ENCODE measurements at places on chromosomes 3 and 15.

DNA sequence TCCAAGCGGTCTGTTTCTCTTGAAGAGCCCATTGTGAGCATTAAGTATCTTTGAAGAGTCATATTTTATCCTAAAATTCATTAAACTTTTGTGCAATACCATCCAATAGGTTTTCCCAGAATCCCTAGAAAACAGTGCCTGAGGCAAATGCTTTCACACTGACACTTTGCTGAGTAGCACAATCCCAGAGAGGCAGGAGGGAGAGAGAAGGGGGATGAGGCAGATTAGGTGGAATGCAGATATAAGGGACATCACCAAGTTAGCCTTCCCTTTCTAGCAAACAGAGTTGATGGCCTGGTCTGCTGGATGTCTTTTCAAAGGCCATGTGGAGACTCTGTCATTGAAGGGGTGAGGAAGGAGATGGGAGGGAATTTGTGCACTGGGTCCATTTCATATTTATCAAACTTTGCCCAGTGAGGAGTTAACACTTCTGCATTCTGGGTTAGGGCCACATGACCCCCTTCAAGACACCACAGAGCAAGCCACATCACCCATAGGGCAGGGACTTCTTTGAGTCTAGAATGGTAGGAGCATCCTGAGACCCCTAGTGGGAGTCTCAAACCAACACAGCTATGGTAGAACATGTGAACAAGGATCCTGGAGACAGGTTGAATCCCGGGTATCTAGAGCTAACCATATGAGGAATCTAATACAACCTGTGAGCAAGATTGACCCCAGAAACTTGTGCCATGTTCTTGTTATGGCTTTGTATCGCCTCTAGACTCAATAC lies 32.0 kb upstream of the SEMA6D start:
- no peak for DNase-seq

DNA sequence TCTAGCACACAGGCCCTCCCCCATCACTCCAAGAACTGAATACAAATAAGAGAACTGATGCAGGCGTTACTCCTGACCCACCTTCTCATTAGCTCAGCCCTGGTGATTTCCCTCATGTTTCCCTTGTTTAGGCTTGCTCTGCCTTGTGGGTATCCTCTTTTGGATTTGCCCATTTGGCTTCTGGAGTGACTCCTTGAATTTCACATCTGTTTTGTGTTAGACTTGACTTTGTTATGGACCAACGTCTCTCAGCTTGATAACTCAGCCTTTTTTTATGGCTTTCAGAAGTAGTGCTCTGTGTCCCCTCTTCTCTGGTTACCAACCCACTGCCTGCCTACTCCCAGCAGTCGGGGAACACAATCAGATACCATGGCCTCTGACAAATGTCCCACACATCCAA lies 11.3 kb upstream of the TMOD3 start:
- no peak for DNase-seq

DNA sequence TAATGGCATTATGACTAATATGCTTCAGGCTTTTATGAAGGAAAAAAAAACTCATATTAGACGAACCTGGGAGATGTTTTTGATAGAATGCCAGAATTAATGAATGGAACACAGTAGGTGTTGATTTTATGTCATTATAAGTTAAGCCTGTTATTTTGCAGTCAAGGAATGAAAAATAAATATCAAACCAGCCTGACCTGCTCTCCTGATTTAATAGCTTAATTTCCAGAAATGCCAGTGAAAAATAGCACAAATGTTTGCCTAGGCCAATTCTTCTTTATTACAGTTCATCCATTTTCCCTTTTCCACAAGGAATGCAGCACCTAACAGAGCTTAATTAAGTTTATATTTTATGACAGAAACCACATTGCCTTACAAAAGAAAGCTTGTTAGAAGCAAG lies 292.0 kb downstream of the TBL1XR1 start:
- no peak for DNase-seq

DNA sequence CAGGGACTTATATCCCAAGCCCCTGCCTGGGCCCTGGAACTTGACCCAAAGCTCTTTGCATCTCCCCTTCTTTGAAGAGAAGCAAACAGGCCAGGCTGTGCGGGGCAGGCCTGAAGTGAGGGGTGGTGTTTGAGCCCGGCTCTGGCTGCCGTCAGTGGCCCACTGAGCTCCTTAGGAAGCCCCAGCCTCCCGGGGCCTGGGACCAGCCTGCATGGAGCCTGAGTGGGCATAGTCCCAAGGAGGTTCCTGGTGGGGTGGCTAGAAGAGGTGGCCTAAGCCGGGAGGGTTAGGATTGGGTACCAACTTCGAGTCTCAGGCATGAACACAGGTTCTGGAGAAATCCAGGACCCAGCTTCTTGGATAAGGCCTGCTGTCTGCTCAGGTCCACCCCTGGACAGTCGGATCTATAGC lies 6.4 kb downstream of the TMIE start:
- no peak for DNase-seq

- no peak for DNase-seq
Measured at GRCh38 chr3:124731760-124732159, 1.5 kb downstream of the UMPS start.

DNA sequence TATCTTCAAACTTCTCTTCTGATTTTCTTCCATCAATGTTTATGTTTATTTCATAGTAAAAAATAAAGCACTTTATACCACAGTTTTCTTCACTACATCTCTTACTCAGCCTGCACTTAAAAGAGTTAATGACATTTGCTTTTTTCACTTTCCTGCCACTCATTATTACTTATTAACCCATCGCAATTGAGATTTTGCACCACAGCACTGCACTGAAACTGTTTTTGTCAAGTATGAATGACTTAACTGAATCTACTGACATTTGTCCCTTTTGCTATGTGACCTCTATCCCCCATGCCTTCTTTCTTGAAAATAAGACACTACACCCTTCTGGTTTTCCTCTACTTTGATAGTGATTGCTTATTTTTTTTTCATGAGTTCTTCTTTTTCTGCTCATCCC lies 739.7 kb upstream of the DPPA4 start:
- DNase-seq, result no peak

- no peak for DNase-seq
Measured at GRCh38 chr3:52423173-52423572, 21.7 kb downstream of the SEMA3G start.

DNA sequence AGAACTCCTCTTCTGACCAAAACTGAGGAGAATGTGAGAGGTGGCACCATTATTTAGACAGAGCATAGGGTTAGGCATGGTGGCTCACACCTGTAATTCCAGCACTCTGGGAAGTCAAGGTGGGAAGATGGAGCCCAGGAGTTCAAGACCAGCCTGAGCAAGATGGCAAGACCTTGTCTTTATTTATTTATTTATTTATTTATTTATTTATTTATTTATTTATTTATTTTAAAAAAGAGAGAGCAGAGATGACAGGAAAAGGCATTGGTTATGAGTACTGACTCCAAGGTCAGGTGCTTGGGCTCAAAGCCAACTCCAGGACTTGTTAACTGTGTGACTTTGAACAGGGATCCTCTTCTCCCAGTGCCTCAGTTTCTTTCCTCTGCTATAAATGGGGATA lies 217.7 kb downstream of the MEX3B start:
- no peak for DNase-seq

DNA sequence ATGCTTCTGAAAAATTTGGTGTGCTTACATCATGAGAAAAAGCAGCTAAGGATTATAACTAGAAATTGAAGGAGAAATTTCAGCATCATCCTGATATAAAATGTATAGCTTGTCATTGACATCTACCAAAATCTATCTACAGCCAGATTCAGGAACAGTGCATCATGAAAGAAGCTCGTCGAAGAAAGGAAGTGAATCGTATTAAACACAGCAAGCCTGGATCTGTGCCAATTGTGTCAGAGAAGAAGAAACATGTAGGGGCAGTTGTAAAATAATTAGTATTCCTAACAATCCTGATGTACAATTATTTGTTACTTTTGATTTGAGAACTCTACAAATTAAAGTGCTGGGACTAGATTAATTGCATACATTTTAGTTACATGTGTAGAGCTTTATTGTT lies 37.2 kb downstream of the AP4E1 start:
- no peak for DNase-seq

- DNase-seq, result no peak
Measured at GRCh38 chr3:175193815-175194518, 334.8 kb downstream of the NAALADL2 start.

DNA sequence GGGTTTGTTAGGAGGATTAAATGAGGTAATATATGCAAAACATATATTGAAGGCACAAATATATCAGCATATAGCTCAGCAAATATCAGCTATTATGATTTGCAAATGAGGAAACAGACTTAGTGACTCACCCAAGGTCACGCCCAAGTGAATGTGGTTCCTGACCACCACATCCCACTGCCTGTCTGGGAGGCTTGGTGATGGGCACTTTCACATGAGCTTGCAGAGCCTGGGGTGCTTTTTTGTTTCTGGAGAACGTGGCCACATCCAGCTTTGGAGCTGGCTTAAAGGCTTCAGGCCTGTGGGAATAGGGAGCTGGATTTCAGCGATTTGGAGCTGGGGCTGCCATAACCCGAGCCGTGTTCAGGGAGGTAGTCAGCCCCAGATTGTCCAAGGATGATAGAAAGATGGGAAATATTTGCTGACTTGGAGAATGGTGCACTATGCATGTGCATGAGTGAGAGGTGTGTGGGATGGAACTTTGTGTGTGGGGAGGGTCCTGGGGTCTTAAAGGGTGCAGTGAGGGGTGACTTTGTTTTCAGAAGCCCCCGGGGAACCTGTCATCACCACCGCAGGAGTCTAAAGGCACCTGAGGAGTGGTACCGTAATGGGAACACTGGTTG lies 12.0 kb upstream of the FGD5 start:
- DNase-seq, result no peak

DNA sequence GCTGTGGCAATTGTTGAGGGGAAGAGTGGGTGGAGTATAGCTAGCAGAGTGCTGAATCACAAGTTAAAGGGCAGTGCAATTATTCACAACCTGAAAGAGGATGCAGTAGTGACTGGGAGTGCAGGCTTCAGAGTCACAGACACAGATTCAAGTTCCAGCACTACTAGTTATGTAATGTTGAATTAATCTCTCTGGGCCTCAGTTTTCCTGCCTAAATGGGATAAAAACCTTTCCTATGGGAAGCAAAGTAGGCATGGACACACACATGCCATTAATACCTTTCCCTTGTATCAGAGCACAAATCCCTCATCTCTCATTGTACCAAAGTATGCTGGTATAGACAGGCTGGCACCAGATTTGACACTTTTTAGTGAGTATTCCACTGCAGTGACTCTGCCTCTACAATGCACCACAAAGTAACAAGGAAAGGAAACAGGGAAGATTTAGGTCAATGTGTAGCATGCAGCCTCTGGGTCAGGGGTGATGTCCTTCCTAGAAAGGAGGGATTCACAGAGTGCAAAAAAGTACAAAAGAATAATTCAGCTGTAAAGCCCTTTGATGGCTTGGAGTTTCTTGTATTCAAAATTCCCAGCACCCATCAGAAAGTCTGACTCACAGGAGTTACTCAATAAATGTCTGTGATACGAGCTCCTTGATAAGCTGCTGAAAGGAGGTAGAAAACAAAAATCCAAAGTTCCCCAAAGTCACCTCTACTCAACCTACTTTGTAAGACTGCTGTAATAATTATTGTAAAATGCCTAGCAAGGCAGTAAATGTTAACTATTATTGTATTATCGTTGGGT lies 507.5 kb upstream of the TGFBR2 start:
- DNase-seq, result no peak
